OCI-LY7 (cell line): ENCODE measurements at places on chromosomes 12 and 14. TPM values are rescaled to one million over a fixed set of nuclear protein-coding genes. Genes with fewer than 3 reads are reported as not detected.

- DNase-seq: no peak
Observed at GRCh38 chr12:40648519-40648918, 43.7 kb upstream of the CNTN1 start.

Gene KCNK13
- not detected in 2 replicates for total RNA-seq

DNA sequence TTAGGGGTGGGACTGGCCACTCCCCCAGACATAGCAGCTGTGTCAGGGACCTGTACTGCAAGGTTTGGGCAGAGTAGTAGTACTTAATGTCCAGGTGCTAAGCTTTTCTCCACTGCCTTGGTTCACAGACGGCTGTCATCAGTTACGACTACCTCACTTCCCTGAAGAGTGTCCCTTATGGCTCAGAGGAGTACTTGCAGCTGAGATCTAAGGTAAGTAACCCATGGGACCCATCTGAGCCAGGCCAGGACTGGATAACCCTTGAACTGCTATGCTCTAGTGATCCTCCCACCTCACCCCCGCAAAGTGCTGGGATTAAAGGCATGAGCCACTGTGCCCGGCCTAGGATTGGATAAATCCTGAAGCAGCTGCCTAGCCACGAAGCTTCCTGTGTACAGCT, 22.4 kb downstream of the ADCK1 start:
- no peak for DNase-seq

- no peak for DNase-seq
Observed at GRCh38 chr12:123908884-123909725, 63.5 kb downstream of the CCDC92 start.

DNA sequence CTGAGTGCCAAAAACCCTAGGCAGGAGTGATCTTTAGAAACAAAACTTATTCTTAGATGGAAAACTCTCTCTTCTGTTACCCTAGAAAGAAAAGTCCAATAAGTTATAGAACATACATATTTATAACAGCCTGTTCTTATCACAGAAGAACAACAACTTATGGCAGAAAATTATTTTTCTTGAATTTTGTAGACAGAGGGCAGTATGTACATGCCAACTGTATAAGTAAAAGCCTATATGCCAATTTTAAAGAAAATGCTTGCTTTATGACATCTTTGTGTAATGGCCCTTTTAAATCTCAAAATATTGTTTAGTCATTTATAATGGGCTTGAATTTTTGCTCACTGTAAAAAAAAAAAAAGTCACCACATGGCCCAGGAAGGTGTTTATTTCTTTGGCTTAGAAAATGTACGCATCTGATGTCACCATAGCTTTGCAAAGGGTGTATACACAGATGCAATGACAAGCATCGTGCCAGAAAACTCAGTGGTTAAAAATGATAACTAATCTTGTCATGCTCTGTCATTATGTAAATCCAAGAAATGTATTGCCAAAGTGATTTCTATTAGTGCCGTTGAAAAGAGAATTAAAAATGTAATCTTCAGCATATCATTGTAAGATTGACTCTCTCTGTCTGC, 38.3 kb upstream of the GRIP1 start:
- no peak for DNase-seq

DNA sequence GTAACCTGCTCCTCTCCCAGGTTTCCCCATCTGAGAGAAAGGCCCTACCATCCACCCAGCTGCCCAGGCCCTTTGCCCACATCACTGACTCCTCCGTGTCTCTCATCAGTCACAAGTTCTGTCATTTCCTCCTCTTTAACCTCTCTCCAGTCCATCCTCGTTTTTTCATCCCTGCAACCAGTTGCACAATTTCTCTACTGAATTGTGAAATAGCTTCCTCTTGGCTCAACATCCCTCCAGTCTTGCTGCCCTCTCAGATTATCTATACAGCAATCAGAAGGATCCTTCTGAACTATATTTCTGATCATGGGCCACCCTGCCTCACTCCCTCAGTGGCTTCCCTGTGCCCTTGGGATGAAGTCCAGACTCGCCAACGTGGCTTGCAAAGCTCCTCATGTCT, 6.8 kb downstream of the FAM161B start:
- no peak for DNase-seq

Gene PRR4
- total RNA-seq: 1.3 TPM in 1 of 2 replicates, not detected in the other

GRCh38 chr12:11763760-11764520, 114.5 kb downstream of the ETV6 start:
- no peak for DNase-seq

GRCh38 chr14:75361751-75362433, 65.9 kb upstream of the JDP2 start:
- DNase-seq: no peak

Gene HOXC5
- total RNA-seq: not detected in 2 replicates

Gene KRT8
- total RNA-seq: 0.89 TPM in 2 replicates

Gene AJUBA
- 0.37 and 0.88 TPM in 2 replicates for total RNA-seq

Gene RFX4
- not detected in 2 replicates for total RNA-seq

DNA sequence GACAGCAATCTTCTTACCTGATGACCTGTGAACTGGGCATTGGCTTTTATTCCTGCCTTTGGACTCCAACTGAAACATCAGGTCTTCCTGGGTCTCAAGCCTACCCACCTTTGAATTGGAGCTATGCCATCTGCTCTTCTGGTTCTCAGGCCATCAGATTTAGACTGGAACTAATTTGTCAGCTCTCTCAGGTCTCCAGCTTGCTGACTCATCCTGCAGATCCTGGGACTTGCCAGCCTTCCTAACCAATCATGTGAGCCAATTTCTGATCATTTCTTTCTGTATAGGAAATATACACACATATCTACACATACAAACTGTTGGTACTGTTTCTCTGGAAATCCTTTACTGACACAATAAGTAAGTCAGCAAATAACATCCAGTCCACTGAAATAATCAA, 65.3 kb upstream of the TSPAN8 start:
- no peak for DNase-seq

- no peak for DNase-seq
Observed at GRCh38 chr12:51371295-51371953, 19.8 kb downstream of the GALNT6 start.

GRCh38 chr12:6071589-6071988, 52.9 kb downstream of the VWF start:
- no peak for DNase-seq

Gene SRRM4
- total RNA-seq: not detected in 2 replicates

DNA sequence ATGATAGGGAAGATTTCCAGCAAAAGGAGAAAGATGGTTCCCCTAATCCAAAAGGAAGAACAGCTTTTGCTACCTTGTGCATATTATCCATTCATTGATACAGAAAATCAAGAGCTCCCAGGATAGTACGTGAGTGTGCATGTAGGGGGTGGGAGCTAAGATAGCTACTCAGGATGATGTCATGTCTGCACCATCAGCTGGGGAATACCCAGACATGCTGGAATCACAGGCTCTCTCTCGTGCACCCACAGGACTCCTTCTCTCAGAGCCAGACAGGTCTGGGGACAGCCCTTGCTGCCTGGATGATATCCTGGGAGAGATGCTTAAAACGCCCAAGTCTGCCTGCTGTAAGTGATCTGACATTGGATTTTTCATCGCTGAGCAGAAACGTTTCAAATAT, 38.9 kb downstream of the FOXN3 start:
- no peak for DNase-seq

DNA sequence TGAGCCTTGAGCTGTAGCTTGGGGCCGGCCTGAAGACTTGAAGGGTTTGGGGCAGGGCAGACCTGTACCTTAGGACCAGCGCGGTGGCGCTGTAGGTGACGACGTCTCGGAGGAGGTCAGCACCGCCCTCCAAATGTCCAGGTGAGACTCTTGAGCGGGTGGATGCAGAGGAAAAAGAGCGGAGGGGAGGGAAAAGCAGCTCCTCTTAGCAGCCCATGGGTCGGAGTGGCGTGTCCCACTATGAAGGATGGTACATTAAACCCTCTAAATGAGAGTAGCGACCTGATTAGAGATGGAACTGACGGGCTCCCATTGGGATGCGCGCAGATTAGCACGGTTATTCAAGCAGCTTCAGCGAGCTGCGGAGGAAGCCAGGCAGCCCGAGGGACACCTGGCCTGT, 77.0 kb upstream of the MAP1LC3B2 start:
- no peak for DNase-seq

Gene KRT6B
- total RNA-seq: not detected in 2 replicates

GRCh38 chr14:61219673-61220072, 61.5 kb downstream of the TMEM30B start:
- DNase-seq: no peak

- DNase-seq: no peak
Observed at GRCh38 chr12:16159571-16159970, 117.9 kb downstream of the SLC15A5 start.

DNA sequence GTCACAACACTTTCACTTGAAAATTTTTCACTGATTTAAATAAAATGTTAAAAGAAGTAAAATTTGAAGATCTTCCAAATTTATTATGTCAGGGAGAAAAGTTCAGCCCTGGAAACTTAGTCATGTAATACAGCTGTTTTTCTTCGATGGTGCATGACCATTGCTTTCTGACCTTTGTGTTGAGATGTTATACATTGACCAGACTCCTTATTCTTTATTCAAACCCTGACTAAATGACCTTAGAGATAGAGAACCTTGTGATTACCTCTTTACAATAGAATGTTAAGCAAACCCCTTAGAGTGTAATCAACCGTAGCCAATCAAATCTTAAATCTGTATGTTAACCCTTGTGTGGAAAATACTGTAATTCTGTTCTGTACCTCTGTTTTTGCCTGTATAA, 34.5 kb downstream of the PLCZ1 start:
- no peak for DNase-seq

Gene SLC38A4
- not detected in 2 replicates for total RNA-seq

Gene KLRF2
- total RNA-seq: not detected in 2 replicates

GRCh38 chr12:459430-460258, at the start of gene B4GALNT3:
B4GALNT3 (plus strand) TSS chr12:459939; CDS start chr12:460377, 438 bp downstream.
- DNase-seq: peak; percentile 17

DNA sequence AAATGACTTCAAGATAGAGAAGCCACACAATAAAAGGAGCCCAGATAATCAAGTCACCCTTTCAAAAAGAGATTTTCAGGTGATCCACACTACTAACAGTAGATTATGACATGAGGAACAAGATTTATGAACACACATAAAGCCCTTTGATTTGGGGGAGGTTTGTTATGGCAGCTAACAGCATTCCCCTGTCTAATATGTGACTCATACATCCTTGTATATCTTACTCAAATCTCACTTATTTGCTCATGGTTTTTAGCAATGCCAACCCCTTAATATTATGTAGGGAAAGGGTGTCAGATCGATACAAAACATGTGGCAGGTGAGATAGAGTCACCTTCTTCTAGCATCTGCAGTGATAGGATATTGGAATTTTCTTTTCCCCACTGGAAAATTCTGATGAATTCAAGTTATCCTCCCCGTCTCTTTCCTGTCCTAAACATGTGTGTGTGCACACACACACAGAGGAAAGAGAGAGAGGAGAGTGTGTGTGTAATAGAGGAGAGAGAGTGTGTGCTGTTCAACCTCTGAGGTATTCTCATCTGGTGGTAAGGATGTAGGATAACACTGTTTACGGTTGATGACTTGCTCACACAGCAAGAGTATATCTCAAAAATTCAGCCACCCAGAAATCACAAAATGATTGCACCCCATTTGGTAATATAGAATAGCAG, 319.9 kb downstream of the KCNC2 start:
- no peak for DNase-seq

- no peak for DNase-seq
Observed at GRCh38 chr12:52903285-52903854, 1.5 kb downstream of the KRT8 start.

- no peak for DNase-seq
Observed at GRCh38 chr14:84003346-84003745, 1526.6 kb upstream of the FLRT2 start.

DNA sequence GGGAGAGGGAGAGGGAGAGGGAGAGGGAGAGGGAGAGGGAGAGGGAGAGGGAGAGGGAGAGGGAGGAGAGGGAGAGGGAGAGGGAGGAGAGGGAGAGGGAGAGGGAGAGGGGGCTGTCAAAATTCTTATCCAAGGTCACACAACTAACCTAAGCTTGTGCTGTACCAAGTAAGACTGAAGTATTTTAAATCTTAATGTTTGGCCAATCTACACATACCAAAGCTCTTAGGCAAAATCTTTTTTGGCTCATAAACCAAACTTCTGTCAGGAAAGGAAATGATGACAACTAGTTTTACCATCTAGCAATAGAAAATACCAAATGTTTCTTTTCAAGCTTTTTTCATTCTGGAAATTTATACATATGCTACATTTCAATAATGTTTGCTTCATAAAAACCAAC, 33.8 kb downstream of the CCDC38 start:
- DNase-seq: no peak

DNA sequence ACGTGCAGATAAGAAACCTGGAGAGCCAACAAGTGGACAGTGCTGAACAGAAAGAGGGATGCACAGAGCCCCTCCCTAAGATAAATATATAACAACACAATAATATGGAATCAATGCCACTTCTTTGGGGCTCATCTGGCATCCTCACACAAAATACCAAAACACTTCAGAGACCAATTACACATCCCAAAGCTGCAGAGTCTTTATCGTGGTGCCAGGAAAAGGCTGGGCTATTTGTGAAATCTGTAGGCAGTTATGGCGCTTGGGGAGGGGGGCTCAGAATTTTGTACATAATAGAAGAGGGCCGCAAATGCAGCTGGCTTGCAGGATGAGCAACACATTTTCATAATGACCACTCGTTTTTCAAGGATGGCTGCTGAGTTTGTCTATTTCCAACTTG, 160.4 kb upstream of the NOS1 start:
- no peak for DNase-seq

Gene SMARCC2
- 137 and 162 TPM in 2 replicates for total RNA-seq

GRCh38 chr14:104531421-104532190, 48.0 kb upstream of the C14orf180 start:
- DNase-seq: no peak

DNA sequence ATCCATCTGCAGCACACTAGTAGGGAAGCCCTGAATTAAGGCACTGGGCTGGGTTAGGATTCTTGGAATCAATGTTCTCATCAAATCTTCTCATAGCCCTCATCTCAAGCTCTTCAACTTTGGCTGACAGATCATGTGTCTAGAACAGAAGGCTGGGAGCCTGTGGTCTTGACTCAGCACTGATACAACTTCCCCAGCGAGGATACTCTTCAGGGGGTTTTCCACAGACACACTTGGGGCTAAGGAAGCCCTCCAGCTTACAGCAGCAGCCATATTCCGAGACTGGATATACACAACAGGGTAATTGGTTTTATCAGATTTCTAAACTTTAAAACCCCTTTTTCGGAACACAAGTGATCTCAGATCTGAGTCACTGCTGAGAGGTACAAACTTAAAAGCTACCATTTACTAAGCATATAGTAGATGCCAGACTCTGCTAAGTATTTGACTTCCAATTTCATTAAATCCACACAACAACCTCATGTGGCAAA, 3.5 kb downstream of the FMNL3 start:
- peak; percentile 36 for DNase-seq

GRCh38 chr12:107320033-107320928, 226.9 kb upstream of the CRY1 start:
- no peak for DNase-seq

DNA sequence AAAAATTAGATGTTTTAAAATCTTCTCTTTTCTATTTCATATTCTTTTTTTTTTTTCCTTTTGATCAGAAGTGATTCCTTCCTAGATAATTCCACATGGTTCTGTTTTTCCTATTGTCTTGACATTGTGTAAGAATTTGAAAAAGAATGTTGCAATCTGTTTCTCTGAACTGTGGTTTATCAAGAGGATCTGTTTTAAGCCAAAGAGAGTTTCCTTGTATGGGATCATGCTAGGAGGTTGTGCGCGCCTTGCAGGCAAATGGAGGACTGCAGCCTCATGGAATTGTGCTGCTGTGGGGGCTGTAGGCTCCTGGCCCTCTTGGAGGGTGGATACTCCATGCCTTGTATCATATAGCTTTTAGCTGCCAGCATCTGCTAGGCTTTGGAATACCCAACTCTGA, 43.3 kb upstream of the MBIP start:
- DNase-seq: no peak

Gene TRHDE
- not detected in 2 replicates for total RNA-seq

Gene TCL1B
- 5.6 and 5.7 TPM in 2 replicates for total RNA-seq

Gene C3AR1
- total RNA-seq: not detected in 2 replicates
